ENCODE measurements at places on chromosomes 5 and 9. TPM values are rescaled to one million over a fixed set of nuclear protein-coding genes. Genes with fewer than 3 reads are reported as not detected.

Gene DUSP1
- total RNA-seq, result 10.5 TPM

Gene FCN1
- total RNA-seq, result not detected

Gene STPG3
- total RNA-seq, result 0.61 TPM

Gene GAPT
- 21.4 TPM for total RNA-seq

Gene FGF1
- total RNA-seq, result not detected
